ENCODE measurements at places on chromosomes 7 and 10.

DNA sequence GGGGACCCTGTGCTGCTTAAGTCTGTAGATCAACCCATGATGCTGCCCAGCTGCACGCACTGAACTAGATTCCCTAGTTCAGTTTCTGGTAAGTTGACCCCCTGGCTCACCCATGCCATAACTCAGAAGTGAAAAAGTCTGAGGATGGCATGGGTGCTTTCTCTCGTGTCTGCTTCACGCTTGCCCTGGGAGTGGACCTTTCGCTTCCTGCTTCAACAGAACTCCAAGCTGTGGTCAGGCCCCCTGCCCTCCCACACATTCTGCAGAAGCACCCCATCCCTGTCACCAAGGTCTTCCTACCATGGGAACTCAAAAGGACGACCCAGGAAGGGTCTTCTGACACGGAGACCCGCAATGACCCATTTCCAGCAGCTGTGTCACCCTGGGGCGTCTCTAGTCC lies 39.9 kb downstream of the LRRC18 start:
- no peak for DNase-seq

GRCh38 chr10:6351495-6351894 lies 148.8 kb downstream of the PFKFB3 start:
- no peak for DNase-seq

DNA sequence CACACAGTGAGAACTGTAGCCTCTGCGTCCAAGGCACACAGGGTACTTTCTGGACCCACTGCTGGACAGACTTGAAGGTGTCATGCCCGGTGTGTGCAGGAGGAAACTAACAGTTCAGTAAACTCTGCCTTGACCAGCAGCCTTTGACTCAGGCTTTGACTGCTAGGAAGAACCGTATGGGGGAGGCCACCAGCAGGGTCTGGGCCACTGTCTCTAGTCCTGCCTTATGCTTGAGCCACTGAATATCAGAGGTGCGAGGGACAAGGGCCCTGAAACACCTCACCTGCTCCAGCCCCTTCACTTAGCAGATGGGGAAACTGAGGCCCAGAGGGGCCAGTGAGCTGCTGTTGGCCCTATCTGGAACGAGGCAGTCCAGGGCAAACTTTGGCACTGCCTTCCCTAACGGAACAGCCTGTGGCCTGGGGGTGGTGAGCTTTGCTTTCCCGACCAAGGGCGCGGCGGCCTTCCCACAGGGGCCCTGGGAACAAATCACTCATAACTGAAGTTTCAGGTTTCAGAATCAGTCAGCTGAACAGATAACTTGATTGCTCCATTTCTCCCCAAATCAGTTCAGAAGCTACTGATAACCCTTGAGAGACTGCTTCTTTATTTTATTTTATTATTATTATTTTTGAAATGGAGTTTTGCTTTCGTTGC lies 130.0 kb downstream of the FAM53B start:
- DNase-seq: no peak

- no peak for DNase-seq
These were observed 542.4 kb downstream of the SORCS3 start for GRCh38 chr10:105183536-105183935.

DNA sequence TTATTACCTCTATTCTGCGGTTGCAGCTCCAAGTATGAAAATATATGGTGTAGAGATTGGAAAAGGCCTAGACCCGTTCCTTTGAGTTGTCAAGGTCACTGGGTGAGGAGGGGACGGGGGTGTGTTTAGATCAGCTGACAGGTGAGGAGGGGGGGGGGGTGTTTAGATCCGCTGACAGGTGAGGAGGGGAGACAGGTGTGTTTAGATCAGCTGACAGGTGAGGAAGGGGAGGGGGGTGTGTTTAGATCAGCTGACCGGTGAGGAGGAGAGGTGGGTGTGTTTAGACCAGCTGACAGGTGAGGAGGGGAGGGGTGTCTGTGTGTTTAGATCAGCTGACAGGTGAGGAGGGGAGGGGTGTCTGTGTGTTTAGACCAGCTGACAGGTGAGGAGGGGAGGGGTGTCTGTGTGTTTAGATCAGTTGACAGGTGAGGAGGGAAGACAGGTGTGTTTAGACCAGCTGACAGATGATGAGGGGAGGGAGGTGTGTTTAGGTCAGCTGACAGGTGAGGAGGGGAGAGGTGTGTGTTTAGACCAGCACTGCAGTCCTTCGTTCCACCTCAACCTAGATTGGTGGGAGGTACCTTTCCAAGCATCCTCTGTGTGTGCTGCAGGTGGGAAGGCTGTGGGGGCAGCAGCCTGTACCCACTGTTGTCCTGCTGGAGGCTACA lies 655.0 kb upstream of the ADARB2 start:
- DNase-seq: no peak

DNA sequence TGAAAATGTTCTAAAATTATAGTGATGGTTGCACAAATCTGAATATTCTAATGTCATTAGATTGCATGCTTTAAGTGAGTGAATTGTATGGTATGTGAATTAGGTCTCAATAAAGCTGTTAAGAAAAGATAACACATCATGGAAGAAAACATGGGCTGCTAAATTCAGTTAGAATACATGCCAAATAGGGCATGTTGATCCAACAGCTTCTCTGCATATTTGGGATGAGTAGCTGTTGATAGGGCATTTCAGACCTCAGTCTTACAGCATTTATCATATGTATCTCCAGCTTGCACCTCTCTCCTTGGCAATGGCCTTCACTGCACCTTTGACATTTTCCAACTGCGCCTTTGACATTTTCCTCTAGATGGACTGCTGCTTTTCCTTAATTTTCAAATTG lies 13.2 kb downstream of the CREB5 start:
- DNase-seq: no peak

DNA sequence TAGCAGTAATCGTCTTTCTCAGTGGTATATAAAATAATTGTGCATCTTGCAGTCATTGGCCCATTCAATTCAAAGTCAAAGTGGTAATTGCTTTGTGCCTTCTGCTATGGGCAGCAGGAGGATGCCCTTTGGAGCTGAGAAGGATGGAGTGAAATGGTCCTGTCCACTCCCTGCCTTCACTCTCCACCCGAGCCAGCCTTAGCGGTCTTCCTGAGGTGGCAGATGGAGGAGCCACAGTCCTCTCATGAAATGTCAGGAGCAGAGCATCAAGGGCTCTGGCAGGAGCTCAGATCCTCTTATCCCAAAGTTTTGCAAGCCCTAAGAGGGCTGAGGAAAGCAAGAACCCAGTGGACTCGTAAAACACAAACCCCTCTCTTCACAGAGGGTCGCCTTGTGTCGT lies 199.4 kb downstream of the DYNC1I1 start:
- DNase-seq: no peak

DNA sequence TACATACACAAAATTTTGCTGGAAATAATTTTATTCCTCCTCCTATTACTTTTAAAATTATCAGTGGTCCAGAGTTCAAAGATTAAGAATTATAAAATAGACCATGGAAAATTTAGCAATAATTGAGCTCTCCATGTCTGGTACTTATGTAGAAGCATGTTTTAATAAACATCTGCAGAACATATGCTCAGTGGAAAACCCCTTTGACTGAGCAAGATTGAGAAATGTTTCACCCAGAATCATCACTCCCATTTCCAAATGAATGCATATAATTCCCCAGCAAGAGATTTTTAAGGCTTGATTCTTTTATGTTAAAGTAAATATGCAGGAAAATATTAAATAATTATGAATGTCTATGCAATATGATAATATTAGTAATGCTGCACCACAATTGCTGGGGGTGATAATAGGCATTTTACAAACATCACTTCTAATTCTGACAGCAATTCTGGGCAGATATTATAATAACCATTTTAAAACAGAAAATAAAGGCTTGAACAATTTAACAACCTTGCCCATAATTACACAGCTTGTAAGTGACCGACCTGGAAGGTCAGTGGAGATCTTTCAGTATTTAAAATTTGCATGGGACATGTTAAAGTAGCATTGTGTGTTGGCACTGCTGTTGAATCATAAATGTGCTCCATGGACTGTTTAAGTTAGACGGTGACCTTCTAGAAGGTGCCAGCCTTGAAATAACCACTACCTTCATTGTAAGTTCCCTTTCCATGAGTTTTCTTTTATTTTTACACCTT lies 45.6 kb upstream of the TES start:
- no peak for DNase-seq

- DNase-seq: no peak
These were observed 21.5 kb downstream of the C10orf105 start for GRCh38 chr10:71697938-71698709.

GRCh38 chr7:156889089-156889488 lies 3.9 kb downstream of the LMBR1 start:
- DNase-seq: no peak

- no peak for DNase-seq
These were observed 137.0 kb downstream of the TMEM178B start for GRCh38 chr7:141210862-141211261.

DNA sequence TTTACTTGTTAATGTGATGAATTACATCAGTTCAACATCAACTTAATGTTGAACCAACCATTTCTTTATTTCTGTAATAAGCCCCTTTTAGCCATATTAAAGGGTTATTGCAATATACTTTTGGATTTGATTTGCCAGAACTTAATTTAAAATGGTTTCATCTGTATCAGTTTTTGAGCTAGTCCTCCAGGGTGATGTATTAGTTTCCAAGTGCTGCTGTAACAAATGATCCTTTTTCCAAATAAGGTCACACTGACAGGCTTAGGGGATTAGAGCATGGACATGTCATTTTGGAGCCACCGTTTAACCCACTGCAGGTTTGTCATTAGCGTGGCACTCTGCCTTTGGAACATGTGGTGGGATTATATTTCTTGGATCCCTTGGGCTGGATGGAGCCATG lies 244.8 kb upstream of the PLPP4 start:
- DNase-seq: no peak

DNA sequence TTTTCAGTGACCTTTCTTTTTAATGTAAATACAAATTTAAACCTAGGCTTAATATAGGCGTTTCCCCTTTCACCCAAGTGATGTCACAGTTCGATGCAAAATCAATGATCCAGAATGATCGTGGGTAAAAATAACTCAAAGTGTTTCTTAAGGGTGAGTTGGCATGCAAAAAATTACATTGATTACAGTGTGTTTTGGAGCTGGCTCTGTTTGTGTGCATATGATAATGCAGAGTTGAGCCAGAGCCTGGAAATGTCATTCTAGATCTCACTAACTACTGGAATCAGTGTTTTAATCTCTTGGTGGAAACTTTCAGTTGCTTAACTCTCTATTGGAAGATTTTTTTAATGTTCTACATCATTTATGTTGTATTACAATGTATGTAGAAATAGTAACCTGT lies 72.5 kb upstream of the MXI1 start:
- no peak for DNase-seq

DNA sequence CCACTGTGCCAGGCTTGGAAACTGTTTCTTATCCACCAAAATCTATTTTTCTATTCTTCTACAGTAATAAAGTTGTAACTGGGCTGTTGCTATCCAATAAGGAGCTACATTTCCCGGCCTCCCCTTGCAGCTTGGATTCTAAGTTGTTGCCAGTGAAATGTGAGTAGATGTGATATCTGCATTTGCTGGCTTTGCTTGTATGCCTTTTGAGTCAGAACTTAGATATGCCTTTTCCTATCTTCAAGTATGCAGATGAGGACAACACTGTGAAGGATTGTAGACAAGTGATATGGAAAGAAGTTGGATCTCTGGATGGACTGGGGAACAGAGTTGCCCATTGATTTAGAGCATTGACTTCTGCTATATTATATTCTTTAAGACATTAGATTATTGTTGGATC lies 236.9 kb downstream of the REEP3 start:
- DNase-seq: no peak

DNA sequence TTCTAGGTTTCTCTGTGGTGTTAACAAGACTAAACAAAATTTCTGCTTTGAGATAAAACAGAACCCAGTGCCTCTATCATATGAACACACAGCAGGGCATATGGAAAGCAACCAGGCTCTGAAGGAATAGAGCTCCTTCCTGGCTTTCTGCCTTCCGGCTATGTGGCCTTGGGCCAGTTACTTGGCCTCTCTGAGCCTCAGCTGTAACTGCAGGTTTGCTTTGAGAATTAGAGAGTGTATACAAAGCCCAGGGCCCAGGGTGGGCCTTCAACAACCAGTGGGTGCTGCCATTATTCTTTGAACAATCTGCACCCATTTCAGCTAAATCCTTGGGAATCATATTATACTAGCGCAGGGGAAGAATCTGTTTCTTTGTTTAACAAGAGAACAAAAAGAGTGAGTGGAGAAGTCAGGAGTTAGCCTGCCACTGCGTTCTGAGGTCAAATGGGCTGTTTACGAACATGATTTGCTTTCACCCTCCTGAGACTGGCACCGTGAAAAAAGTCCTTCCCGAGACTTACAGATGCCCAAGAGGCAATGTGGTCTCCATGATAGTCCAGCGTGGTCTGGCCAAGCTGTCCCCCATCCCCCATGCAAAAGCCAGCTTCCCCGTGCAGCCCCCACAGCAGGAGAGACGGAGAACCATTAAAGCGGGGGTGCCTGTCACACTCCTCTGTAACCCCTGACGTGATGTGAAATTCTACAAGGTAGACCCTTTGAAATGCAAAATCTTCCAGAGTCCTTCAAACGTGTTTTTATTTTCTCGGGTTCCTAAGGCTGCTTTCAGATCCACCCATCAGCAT lies 4.9 kb downstream of the FAM53B start:
- no peak for DNase-seq

GRCh38 chr10:102113956-102114857 lies 6.0 kb downstream of the LDB1 start:
- DNase-seq: no peak

GRCh38 chr10:72645263-72645858 lies 19.5 kb upstream of the MICU1 start:
- DNase-seq: no peak

DNA sequence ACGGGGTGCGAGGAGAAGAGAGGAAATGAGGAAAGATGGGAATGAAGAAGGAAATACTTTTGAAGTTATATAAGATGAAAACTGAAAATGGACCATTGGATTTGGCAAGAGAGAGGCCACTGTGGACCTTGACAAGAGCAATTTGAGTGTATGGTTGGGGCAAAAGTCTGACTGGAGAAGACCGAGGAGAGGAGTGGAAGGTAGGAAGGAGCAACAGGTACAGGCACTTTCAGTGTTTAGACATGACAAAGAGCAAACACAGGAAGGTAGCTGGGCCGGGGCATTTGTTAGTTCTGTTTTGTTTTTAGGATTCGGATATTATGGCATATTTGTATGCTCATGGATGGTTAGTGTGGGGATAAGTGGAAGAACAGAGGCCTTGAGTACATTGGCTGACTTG lies 99.4 kb downstream of the TAF3 start:
- DNase-seq: no peak

- DNase-seq: no peak
These were observed 154.0 kb downstream of the MGMT start for GRCh38 chr10:129621062-129621461.
